ENCODE measurements at places on chromosomes 16 and 17. TPM values are rescaled to one million over a fixed set of nuclear protein-coding genes. Genes with fewer than 3 reads are reported as not detected.

Gene HSPB9
- 1.1 TPM for total RNA-seq

Gene SOX15
- total RNA-seq: 0.20 TPM

Gene NFATC2IP
- 15.2 TPM for total RNA-seq

Gene SLC16A13
- total RNA-seq: 39.9 TPM

Gene NAGS
- 51.3 TPM for total RNA-seq

Gene SLC13A5
- 273 TPM for total RNA-seq

Gene GPR139
- not detected for total RNA-seq

Gene RPL13
- 886 TPM for total RNA-seq

Gene KDM6B
- 18.1 TPM for total RNA-seq

Gene ZACN
- not detected for total RNA-seq

Gene HLF
- 65.8 TPM for total RNA-seq

Gene MT1E
- 1,576 TPM for total RNA-seq

Gene EPN3
- 0.35 TPM for total RNA-seq

Gene PABPN1L
- total RNA-seq: 0.23 TPM

Gene SPATA32
- not detected for total RNA-seq

Gene PDE6G
- 0.40 TPM for total RNA-seq

Gene ZFHX3
- total RNA-seq: 8.9 TPM

Gene TEX19
- not detected for total RNA-seq

Gene TLCD3B
- total RNA-seq: 0.13 TPM

Gene KCTD19
- not detected for total RNA-seq

Gene HSD17B1
- total RNA-seq: 1.3 TPM

Gene NHLRC4
- total RNA-seq: 0.28 TPM

Gene KRT40
- total RNA-seq: not detected

Gene ADGRG1
- 5.1 TPM for total RNA-seq

Gene PPL
- total RNA-seq: 26.4 TPM

Gene OTOA
- 0.10 TPM for total RNA-seq

Gene GPR142
- not detected for total RNA-seq
